GM06990 (cell line): ENCODE measurements at places on chromosomes 3 and 15.
A peak's percentile ranks its signal among the peaks of the same experiment; 100 is the strongest.

DNA sequence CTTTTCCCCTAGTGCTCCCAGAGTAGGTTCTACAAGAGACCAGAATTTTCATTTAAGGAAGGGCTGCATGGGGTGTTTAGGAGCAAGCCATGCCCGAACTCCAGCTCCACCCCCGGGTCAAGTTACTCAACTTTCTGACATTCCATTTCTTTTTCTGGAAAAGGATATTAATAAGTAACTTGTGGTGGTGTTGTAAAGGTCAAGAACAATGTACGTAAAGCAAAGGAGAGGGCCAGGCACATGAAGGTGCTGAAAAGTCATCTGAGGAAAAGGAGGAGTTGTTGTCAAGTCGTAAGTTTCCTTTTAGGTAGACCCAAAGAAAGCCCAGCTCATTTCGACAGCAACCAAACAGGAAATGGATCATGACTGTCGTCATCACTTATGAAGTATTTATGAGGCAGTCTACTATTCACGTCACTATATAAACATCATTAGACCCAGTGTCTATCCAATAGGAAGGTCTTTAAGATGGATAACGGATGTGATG is 319.6 kb upstream of the IL12A start:
- DNase-seq: no peak

GRCh38 chr3:71075494-71075893 is 508.0 kb downstream of the FOXP1 start:
- no peak for DNase-seq

GRCh38 chr3:125006291-125006731 is 49.5 kb downstream of the HEG1 start:
- no peak for DNase-seq

DNA sequence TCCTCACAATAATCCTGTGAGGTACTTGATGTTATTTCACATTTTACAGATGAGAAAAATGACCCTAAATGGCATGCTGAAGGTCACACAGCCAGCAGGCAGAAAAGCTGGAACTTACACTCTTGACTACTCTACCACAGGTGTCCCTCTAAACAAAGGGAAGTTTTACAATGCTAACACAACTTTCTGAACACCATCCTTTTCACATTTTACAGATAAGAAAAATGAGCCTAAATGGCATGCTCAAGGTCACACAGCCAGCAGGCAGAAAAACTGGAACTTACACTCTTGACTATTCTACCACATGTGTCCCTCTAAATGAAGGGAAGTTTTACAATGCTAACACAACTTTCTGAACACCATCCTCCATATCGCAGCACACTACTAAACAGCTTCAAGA is 35.6 kb downstream of the TMCC1 start:
- no peak for DNase-seq

GRCh38 chr15:71448688-71449114 is 333.4 kb downstream of the THSD4 start:
- peak; percentile 9 for DNase-seq

GRCh38 chr3:198071602-198072287 is 111.7 kb downstream of the LMLN start:
- DNase-seq: no peak

- peak; percentile 68 for DNase-seq
These were observed 39.0 kb downstream of the IL12A start for GRCh38 chr3:160027541-160028195.

GRCh38 chr3:16509721-16510619 is 3.5 kb downstream of the RFTN1 start:
- DNase-seq: peak; percentile 67

- DNase-seq: no peak
These were observed 286.8 kb upstream of the TRIM42 start for GRCh38 chr3:140391061-140391460.

GRCh38 chr3:179072100-179072438 is 460 bp upstream of the ZMAT3 start:
- no peak for DNase-seq

DNA sequence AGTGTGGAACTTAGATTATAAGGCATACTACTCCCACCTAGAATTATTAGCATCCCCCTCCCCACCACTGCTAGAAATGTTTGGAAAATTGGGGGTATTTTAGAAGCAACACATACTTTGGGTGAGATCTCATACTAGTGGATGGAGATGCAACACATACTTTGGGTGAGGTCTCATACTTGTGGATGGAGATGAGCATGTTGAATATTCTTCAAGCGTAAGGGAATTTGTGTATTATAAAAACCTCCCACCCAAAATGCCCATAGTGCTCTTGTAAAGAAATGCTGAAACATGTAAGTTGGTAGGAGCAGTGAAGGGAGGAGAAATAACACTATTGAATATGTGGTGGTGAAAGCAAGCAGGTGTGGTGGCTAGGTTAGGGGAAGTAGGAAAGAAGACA is 124.0 kb upstream of the EPHA3 start:
- no peak for DNase-seq

- DNase-seq: peak; percentile 24
These were observed 34.3 kb downstream of the GOLIM4 start for GRCh38 chr3:168061332-168061996.

DNA sequence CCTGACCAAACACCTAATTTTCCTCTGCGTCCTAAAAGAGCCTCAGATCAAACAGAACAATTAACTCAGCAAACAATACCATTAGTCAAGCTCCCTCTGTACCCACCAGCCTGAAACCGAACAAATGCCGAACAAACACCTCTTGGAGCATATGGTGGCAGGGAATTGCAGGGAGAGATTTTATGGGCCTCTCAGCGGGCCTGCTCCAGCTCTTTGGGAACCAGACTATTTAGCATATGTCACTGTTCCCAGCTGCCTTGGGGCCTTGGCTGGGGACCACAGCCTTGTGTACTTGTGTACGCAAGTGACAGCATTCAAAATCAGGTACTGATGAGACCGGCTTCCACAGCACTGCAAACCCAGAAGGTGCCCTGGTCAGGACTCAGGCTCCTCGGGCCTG is 388.8 kb upstream of the PPP2R3A start:
- no peak for DNase-seq

DNA sequence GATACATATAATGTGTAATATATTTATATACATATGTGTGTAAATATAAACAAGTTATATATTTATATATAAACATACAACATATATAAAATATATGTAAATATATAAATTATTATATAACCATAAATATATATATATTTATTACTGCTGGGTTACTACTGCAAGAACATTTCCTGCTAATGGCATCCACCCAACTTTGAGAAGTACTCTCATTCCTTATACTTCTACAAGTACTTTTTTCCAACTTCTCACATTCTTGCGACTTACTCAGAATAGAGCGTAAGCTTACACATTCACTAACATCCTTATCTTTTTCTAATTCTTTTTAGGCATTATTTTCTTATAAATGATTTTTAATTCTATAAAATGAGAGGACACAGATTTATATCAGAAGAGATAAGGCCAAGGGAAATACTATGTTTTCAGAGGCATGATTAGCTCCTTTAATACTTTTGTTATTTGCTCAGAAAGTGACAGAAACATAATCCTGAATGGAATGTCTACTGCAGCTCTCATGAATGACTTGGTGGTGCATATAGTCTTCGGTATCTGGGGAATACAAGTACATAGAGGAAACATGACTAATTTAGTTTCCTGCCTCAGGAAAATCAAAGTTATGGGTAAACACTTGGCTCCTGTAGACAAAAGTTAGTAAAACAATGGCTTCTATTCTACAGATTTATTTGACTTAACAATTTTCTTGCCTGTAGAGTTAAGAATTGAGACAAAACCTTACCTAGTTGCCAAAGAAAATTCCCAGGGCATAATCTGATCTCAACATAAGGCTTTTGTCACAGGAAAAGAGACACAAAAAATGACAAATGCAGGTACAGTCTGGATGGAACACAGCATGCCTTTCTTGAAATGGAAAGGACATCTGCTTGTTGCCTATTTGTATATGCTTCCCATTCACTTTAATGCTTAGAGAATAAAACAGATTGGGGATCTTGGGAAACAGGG is 453.9 kb downstream of the SQOR start:
- DNase-seq: no peak

DNA sequence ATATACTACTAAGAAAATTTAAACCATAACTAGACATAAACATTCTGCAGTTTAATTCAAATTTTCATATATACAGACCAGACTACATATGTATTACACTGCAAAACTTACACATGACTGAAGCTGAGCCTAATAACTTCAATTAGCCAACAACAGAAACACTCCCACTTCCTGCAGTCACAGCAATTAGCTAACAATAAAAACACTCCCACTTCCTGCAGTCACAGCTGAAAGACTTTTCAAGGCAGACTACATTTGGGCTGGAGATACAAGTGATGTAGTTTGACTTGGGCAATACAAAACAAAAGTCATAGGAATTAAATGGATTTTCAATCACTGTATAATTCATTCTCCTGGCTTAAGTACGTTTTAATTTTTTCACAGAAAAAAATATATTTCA is 10.3 kb downstream of the TM2D3 start:
- DNase-seq: no peak

- no peak for DNase-seq
These were observed 40.9 kb downstream of the SAMMSON start for GRCh38 chr3:70040386-70040785.

DNA sequence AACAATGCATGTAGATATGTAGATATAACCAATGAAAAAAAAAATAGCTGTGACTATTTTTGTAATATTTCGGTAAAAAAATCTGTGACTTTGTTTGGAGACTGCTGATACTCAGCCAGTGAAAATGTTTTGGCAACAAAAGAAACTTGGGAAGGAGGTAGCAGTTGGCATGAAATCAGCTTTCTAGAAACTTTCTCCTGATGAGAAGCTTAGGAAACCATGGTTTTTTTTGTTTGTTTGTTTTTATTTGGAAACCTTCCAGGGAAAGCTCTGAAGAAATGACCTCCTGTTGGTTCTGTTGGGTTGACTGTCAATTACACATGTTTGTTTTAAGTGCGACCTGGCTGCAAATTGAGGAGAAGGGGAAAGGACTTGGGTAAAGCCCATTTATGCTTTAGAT is 445.9 kb downstream of the UNC13C start:
- DNase-seq: no peak

DNA sequence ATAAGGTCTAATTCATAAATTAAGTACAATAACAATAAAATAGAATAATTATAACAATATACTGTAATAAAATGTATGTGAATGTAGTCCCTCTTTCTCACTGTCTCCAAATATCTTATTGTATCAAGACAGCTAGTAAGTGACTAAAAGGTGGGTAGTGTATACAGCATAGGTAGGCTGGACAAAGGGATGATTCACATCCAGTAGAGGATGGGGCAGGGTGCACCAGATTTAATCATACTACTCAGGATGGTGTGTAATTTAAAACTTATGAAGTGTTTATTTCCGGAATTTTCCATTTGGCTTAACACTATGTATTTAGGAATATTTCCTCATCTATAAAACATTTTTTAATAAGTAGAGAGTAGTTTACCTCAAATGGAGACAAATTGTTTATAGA is 876.1 kb upstream of the CADM2 start:
- DNase-seq: no peak

DNA sequence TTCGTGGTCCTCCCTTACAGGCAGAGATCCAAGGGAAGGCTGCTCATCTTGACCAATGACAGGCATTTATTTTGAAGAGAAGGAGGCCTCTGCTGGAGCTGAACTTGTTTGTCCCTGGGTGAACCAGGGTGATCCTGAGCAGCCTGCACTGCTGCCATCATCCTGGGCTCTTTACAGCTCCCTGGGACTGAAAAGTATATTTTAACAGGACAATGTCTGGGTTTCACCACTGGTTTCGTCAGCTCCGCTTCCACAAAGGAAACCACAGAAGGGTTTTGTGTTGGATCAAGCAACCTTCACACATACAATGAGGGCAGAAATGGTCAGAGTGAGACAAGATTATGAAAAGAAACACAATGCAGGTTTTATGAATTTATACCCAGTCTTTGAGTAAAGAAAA is 400.7 kb upstream of the TPM1 start:
- no peak for DNase-seq

- DNase-seq: no peak
These were observed 125.0 kb upstream of the PLXNA1 start for GRCh38 chr3:126857928-126858327.

- DNase-seq: no peak
These were observed 26.1 kb downstream of the PTH1R start for GRCh38 chr3:46903341-46904302.

- no peak for DNase-seq
These were observed 6.1 kb upstream of the GJD2 start for GRCh38 chr15:34760909-34761308.

- DNase-seq: no peak
These were observed 72.9 kb downstream of the CHSY1 start for GRCh38 chr15:101178931-101179330.

DNA sequence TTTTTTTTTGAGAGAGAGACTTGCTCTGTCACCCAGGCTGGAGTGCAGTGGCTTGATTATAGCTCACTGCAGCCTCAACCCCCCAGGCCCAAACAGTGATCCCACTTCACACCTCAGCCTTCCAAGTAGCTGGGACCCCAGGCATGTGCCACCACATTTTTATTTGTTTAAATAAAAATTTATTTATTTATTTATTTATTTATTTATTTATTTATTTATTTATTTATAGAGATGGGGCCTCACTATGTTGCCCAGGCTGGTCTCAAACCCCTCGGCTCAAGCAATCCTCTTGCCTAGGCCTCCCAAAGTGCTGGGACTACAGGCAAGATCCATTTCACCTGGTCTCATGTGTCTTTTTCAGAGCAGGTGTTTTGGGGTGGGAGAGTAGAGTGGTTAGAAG is 15.5 kb downstream of the CAPN3 start:
- no peak for DNase-seq

DNA sequence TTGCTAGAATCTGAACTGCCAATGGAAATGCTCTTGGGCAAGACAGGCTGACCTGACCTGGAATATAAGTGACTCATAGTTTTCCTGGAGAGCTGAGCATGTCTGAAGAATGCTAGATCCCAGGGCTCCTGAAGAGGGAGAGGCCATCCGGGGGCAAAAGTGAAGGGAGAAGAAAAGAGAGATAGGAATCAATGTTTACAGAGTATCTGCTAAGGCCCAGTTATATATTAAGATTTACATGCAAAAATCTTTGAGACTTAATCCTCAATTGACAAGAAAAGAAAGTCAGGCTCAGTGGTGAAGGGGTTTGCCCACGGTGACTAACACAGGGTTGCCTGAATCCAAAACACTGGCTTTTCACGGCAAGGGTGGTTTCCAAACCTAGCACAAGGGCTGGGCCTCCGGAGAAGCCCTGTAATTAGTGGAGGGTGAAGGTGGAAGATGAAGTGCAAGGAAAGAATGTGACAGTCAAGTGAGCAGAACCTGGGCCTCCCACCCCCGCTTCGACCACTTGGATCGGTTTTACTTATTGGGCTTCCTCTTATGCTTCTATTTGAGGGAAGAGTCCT is 91.7 kb upstream of the FGF12 start:
- DNase-seq: peak; percentile 56

- no peak for DNase-seq
These were observed 60.2 kb downstream of the SCN5A start for GRCh38 chr3:38588995-38589937.

- DNase-seq: no peak
These were observed 1.8 kb downstream of the RBMS3 start for GRCh38 chr3:29282427-29283230.

DNA sequence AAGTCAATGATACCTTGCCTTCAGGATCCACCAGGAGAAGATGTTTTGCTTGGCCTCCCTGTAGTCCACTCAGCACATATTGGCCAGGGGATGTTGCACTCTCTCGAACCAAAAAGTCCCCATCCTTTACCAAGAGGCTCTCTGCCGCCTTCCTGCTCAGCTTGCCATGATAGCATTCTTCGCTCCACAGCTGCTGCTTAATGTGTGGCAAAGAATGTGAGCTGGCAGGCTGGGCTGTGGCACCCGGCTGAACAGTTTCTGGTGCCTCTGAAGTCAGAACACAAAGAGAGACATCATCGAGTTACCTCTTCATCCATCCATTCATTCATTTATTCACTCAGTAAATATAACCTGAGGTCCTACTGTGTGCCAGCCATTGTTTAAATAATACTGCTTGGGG is 23.9 kb upstream of the CEP152 start:
- no peak for DNase-seq
